ENCODE measurements at places on chromosomes 2 and 18.

GRCh38 chr2:48272199-48272598 is 257.8 kb upstream of the STON1 start:
- DNase-seq, result no peak

DNA sequence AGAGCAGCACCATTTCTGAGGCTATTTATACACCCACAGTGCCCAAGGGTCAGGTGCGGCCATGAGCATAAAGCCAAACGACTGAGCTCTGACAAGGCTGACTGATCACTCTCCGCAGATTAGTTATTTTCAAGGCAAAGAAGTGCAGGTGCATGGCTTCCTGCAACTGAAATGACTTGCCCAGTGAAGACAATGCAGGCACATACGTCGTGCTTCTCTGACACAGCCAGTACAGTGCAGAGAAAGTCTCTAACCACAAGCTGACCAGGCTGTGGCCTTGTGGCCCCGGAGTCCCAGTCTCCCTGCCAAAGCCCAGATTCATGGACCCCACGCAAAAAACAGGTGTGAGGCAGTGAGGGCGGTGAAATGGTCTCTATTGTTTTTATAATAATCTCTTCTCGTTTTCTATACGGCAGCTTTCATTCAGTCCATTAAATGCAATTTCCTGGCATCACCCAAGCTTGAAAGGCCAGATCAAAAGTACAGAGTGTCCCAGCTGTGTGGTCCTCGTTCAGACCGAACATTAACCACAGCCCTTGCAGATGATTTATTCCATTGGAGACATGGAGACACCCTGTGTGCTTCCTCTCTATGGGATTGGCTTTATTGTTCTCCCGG is 447.0 kb upstream of the ID2 start:
- DNase-seq, result peak; percentile 72

GRCh38 chr2:237923481-237924163 is 43.2 kb upstream of the UBE2F start:
- DNase-seq, result no peak

- DNase-seq, result no peak
Measured at GRCh38 chr2:104332731-104333130, 521.2 kb upstream of the POU3F3 start.

DNA sequence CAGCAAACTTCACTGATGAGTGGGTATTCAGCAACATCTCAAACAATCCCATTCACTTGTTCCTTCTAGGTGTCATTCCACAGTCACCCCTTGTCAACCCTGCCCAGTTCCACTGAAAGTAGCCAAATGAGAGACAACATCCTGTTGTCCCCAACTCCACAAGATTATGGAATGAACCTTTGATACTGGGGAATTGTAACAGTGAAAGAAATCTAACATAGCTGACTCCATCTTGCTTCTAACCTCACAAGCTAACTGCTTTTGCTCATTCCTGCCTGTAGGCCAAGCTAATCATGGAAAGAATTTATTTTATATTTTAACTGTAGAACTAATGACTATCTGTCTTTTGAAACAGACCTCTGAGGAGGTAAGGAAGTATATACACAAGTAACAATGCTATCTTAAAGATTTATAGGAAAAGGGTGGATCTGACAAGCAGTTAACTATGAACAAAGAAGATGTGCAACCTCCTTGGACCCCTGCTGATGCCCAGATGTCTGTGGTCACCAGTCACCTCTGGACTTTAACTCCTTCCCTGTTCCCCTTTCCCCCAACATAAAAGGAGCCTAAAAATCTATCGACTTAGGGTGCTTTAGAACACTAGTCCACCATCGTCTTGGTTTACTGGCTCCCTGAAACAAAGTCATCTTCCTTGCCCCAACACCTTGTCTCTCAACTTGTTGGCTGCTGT is 6.9 kb upstream of the ANXA4 start:
- no peak for DNase-seq

DNA sequence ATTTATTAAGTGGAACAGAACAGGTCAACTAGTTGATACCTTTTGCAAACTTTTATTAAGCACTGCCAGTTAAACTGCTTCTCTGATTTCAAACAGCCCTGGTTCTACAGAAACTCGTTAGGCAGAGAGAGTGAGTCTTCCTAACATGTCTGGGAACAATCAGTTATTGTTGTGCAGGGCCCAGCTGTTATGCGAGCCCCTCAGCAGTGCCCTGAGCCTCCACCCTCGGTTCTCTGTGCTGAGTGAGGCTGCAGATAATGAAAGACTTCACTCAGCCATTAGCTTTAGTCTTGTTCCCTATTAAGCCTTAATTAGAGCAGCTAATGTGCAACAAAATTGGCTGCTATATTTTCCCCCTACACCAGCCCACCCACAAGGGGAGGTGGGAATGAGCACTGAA is 39.6 kb downstream of the KCTD18 start:
- no peak for DNase-seq

DNA sequence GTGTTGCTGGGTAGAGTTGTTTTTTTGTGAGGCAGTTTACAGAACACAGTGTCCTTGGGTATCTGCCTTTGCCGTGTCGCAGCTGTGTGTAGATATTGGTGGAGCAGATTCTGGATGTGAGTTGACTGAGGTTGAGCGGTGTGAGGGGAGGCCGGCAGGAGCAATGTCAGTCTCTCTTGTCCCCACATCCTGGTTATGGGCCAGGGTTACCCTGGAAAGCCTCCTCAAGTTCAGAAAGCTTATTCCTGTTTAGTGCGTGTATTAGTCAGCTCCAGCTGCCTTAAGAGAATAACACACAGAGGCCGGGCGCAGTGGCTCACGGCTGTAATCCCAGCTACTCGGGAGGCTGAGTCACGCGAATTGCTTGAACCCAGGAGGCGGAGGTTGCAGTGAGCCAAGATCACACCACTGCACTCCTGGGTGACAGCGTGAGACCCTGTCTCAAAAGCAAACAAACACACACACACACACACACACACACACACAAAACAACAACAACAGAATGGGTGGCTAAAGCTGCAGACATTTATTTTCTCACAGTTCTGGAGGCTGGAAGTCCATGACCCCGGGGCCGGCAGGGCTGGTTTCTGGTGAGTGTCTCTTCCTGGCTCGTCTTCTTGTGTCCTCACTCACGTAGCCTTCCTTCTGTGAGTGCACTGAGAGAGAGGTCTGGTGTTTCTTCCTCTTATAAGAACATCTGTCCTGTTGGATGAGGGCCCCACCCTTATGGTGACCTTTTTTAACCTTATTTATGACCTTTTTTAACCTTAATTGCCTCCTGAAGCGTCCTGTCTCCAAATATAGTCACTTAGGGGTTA is 5.1 kb downstream of the NCK2 start:
- DNase-seq, result no peak

GRCh38 chr2:36762764-36763490 is 66.4 kb downstream of the VIT start:
- DNase-seq, result no peak

DNA sequence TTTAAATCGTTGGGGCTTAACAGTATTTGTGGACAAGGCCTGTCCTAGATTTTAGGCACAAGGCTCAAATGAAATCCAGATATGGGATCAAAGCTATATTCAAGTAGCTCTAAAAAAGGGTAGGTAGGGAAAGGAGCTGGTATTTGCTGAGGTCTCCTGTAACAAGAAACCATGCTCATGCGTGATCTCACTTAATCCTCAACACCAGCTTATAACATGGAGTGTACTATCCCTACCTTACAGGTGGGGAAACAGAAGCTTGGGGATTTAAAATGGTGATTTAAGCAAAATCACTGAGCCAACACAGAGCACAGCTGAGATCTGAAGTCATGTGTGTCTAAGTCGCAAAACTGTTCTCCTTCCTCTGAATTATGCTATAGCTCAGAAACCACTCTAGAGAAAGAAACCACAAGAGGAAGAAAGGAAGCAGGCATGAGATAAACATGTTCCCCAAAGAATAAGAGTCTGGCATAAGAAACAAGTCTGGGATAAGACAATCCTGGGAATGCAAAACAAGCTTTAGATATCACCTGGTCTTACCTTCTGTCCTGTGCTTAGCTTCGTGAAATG is 43.1 kb downstream of the CYRIA start:
- no peak for DNase-seq

GRCh38 chr2:204184226-204184625 is 247.7 kb downstream of the ICOS start:
- DNase-seq, result no peak

GRCh38 chr18:55422456-55423180 is 165.4 kb downstream of the TCF4 start:
- DNase-seq, result no peak

- no peak for DNase-seq
Measured at GRCh38 chr2:111701266-111701665, 182.7 kb downstream of the ANAPC1 start.

DNA sequence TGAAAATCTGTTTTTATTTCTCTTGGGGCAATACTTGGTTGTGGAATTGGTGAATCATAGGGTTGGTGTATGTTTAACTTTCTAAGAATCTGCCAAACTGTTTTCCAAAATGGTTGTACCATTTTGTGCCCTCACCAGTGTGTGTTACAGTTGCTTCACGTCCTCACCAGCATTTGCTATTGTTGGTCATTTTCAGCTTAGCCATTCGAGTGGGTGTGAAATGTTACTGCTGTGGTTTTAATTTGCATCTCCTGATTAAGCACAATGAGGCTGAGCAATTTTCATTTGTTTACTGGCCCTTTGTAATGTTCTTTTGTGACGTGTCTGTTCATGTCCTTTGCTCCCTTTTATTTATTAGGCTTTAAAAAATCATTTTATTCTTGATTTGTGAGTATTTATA is 49.7 kb downstream of the FOSL2 start:
- no peak for DNase-seq

DNA sequence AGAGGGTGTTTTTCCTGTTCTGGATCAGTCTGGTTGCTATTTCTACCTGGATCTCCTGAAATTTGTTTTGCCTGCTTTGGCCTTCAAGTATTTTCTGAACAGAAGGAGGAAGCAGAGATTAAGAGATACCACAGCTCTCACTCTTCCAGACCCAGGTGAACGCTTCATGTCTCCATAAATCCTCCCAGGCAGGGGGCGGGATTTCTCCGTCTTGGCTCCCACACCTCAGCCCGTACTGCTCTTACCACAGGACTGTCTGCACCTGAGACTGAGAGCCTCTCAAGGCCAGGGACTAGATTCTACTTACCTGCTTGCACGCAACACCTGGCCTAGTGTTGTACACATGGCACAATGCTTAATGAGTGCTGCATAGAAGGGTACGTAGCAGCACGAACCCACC is 59.9 kb upstream of the LRPPRC start:
- no peak for DNase-seq

GRCh38 chr18:79585395-79586370 is 93.9 kb upstream of the CTDP1 start:
- DNase-seq, result no peak

DNA sequence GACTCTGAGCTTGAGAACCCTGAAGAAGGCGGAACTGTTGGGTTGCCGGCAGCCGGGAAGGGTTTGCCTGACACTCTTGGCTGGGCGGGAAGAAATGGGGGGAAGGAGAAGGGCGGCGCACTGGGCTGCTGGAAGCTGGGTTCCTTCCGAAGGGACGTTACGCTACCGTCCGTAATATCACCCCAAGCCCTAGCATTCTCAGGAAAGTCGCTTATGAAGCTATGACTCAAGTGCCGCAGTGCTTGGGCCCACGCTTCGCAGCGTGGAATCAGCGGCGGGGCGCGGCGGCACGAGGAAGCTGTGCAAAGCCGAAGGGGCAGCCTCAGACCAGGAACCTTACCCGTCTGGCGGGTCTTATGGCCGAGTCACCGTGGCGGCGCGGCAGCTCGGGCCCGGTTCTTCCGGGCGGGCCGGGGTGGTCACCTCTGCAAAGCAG is 50.2 kb upstream of the SIGLEC15 start:
- no peak for DNase-seq

DNA sequence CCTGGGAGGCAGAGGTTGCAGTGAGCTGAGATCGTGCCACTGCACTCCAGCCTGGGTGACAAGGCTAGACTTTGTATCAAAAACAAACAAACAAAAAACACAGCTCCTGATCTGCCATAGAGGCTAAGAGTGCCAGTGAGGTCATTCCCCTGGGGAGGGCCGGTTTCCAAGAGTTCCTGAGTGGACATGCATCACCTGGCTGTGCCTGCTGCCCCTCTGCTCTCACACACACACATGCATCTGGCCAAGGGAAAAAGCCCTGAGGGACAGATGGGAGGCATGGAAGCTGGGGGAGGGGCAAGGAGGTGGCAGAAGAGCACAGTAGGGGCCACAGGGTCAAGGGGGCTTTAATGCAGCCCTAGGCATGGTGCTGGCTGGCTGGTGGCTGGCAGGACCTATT is 60.4 kb downstream of the ZBTB7C start:
- DNase-seq, result no peak

- DNase-seq, result no peak
Measured at GRCh38 chr2:60446413-60447267, 106.8 kb downstream of the BCL11A start.

- no peak for DNase-seq
Measured at GRCh38 chr2:66255867-66256266, 179.1 kb upstream of the MEIS1 start.

DNA sequence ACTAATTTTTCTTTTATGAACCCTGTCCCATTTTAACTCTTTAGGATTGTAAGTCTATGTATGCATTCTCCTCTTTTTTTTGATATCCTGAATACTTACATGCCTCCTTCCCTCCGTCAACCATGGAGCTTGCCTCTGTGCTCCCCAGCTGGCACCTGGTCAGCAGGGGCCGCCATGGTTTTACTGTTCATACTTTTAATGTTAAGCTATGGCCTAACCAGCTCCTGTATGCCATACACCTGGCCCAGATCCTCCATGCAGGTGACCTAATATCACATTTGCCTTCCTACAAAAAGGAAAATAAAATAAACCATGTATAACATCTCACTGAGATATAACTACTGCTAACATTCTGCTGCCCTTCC is 283.1 kb upstream of the TRIB2 start:
- DNase-seq, result no peak

GRCh38 chr2:8602809-8603208 is 79.0 kb upstream of the ID2 start:
- DNase-seq, result no peak

- no peak for DNase-seq
Measured at GRCh38 chr2:603427-603826, 73.8 kb downstream of the TMEM18 start.

- DNase-seq, result no peak
Measured at GRCh38 chr18:74623047-74623816, 25.6 kb downstream of the ZNF407 start.

DNA sequence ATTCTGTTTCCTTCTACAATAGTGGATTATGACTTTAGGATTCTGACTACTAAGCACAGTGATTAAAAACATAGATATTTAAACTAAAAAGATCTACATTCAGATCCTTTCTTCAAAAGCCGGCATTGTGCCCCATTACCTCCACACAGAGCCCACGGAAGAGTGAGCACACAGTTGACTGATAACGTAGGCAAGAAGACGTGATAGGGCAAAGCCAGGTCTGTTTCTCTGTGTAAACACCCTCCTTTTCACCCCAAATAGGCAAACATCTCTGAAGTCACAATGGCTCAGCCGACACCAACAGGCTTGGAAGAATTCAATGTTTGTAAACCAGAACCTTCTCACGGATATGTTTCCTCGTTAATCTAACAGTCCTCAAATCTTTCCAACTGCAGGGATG is 302.9 kb downstream of the CMPK2 start:
- DNase-seq, result no peak
